ENCODE measurements at places on chromosomes 1 and 21.

DNA sequence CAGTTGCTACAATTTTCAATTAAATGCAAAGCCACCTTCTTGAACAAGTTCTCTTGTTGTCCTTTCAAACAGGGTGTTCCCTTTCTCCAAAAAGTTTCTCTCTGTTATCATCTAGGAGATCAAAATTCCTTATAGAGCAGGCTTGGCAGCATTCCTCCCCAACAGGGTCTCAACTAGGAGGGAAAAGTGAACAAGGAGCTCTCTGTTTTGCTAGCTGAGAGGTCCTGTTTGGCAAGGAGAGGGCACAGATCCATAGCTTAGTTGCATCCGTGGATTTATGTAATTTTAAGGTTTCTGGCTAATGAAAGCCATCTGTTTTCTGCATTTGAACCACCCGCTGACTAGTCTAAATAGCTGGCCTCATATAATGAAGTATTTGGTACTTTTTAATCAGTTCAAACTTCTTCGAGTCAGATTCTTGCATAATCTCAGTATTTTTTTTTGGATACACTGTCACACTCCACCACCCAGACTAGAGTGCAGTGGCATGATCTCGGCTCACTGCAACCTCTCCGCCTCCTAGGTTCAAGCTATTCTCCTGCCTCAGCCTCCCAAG is 54.0 kb downstream of the APP start:
- peak; percentile 50 for DNase-seq

DNA sequence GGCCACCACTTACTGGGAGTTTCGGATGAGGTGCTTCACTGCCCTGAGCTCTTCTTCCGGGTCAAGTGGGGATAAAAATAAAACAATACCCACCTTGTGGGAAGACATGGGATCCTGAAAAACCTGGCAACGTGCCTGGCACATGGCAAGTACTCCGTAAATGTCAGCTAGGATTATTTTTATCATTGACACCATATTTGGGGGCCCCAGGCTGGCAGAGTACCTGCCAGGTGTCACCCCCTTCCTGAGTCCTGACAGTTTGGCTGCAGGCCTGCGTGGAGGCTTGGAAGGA is 9.2 kb upstream of the EPHA2 start:
- DNase-seq: no peak

- DNase-seq: no peak
These were observed 6.3 kb downstream of the SLAMF1 start for GRCh38 chr1:160640359-160641123.

GRCh38 chr1:86633921-86634320 is 70.5 kb upstream of the SH3GLB1 start:
- DNase-seq: no peak

DNA sequence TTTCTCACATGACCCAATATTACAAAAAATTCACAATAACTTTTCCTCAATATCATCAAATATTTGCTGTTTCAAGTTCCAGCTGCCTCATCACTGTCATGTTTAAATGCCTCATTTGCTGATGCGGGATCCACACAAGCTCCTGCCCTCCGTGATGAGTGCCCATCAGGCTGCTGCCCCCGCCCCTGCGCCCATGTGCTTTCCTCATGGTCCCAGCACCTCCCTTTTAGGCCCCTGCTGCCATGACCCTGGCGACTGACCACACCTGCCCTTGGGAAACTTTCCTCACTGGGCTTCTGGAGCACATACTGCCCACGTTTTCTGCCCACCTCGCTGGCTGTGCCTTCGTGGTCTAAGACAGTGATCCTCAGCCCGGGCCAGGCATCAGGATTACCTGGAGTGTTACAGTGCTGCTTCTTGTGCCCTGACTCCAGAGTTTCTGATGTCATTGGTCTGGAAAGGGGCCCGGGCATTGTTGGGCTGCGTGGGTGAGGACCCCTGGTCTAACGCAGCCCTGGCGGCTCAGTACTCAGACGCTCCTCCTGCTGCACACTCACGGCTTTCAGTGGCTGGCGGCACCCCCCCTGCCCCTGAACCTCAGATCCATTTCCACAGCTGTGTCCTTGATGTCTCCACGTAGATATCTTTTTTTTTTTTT is 20.5 kb downstream of the PLEKHM2 start:
- DNase-seq: no peak

DNA sequence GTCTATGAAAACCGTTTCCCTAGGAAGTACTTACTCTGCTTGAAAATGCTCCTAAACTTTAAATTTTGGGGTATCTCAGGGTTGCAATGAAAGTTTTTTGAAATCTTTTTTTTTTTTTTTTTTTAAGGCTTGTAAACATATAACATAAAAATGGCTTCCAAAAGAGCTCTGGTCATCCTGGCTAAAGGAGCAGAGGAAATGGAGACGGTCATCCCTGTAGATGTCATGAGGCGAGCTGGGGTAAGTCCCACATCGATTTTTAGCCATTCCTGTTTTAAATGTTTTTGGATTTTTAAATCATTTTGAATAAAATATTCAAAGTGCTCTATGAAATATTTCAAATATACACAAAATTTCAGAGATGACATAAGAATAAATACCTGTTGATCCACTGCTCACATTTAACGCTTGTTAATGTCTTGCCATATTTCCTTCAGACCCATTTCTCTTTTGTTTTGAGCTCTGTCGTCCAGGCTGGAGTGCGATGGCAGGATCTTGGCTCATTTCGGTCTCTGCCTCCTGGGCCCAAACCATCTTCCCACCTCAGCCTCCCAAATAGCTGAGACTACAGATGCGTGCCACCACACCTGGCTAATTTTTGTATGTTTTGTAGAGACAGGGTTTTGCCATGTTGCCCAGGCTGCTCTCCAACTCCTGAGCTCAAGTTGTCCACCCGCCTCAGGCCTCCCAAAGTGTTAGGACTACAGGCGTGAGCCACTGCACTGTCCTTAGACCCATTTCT is 1.3 kb downstream of the PARK7 start:
- DNase-seq: no peak

DNA sequence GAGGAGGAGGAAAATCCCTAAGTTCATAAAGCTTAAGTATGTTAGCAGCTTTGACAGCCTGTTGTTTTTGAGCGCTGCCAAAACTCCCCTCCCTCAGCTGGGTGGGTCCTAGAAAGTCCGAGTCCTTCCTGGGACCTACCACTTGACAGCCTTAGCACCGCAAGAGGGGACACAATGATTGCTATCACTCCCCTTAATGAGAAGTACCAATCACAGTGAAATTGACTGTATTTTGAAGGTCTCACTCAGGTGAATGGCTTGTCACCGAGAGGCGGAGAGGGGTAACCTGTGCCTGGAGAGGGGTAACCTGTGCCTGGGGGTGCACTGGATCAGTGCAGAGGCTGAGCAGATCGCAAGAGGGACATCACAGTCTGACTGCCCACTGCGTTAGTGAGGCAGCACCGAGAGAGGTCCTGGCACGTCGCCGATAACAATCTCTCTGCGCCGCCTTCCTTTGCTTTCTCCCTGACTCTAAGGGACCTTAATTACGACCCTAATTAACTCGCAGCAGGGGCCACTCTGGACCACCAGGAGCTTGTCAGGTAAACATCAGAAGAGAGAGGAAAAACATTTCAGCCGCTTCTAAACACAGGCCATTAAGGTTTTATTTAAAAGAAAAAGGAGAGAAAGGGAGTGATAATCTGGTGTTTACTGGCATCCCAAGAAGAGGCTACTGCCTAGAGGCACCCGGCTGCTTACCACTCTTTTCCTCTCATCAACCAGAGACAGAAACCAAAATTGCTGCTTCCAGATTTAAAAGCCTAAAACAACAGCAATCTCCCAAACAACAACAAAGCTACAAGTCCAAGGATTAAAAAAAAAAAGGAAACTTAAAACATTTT is 25.7 kb upstream of the KCNK1 start:
- DNase-seq: no peak

DNA sequence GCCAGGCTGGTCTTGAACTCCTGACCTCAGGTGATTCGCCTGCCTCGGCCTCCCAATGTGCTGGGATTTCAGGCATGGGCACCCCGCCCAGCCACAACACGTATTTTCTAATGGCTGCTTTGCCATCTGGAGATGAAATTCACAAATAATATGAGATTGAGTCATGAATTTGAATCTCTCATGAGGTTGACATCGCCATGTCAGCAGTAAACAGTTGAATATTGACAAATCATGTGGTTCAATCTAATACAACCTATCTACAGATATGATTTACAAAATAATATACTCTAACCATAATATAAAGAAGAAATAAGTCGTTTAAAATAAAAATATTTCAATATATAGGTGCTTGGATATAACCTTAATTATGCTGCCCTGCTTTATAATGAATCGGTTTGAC is 42.1 kb downstream of the MYOM3 start:
- no peak for DNase-seq

GRCh38 chr1:76298399-76298798 is 223.9 kb downstream of the ST6GALNAC3 start:
- DNase-seq: no peak

- no peak for DNase-seq
These were observed 11.1 kb downstream of the VSIG8 start for GRCh38 chr1:159851407-159851806.

DNA sequence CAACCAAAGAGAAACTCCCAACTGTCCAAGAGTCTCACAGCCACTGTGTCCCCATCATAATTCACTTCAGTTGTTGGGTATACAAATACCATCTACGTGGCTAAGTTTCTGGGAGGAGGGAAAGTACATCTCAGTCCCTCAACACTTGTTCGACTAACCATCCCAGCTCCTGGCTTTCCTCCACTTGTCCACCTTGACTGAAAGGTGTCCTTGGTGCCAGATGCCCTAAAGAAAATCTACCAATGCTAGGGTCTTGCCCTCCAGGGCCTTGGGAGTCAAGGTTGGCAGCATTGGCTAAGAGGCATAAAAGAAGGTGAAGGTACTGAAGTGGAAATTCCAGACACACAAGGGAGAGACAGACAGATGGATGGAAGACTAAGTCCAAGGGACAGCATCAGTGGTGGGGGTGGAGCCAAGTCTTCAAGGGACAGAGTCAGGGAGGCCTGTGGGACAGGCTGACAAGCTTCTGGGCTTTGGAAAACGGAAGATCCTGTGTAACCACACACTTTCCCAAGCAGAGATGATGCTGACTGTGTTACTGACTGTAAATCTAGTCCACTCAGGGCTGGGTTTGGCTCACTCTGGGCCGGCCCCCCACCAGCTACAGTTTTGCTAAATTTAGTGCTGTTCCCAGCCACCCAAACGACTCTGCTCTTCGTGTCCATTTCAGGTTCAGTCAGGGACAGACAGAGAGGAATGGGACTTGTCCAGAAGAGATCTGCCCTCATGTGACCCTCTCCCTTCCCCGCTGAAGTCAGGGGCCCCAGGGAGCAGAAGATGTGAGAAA is 60.1 kb downstream of the CD34 start:
- no peak for DNase-seq

DNA sequence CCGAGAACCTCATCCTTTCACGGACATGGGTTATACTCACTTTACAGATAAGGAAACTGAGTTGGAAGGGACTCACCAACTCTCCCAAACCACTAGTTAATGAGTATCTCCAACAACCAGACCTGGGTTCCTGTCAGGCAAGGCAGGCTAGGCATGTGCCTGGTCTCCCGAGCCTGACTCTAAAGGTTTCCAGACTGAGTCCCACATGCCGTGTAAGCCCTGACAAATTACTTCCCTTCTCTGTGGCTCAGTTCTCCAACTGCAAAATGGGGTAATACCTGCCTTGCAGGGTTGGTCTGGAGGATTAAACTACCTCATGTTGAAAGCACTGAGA is 34.3 kb downstream of the SSBP3 start:
- DNase-seq: no peak

DNA sequence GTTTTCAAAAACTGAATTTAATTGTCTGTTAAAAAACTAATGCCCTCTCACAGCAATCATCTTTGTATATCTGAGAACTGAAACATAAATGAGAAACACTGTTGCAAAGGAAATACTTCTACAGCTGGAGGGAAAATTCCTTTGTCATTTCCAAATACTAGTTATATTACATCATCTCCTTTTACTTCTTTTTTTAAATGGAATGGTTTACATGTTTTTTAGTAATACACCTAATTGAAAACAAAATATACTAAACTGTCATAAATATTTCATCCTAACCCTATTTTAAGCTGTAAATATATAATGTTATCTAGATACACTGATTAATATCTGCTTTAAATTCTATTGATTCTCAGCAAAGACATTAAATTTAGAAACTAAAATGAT is 19.1 kb downstream of the CDC42BPA start:
- DNase-seq: no peak

DNA sequence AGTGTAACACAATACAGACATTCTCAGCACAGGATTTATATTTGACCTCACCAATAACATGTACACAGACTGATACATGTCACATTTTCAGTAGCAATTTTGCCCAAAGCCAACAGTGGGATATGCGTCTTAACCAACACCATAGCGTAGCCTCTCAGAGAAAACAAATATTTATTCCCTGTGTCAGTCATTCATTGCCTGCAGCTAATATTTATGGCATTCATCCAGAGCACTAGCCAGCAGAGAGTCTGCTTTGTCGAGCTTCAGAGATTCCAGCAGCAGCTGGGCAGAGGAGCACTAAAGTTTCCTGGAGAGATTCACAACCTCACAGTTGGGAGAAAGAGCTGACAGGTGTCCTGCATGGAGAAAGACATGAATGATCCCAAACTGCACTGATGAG is 400.7 kb upstream of the DAB1 start:
- DNase-seq: no peak

- DNase-seq: no peak
These were observed 1.7 kb upstream of the VWA1 start for GRCh38 chr1:1433804-1434130.

DNA sequence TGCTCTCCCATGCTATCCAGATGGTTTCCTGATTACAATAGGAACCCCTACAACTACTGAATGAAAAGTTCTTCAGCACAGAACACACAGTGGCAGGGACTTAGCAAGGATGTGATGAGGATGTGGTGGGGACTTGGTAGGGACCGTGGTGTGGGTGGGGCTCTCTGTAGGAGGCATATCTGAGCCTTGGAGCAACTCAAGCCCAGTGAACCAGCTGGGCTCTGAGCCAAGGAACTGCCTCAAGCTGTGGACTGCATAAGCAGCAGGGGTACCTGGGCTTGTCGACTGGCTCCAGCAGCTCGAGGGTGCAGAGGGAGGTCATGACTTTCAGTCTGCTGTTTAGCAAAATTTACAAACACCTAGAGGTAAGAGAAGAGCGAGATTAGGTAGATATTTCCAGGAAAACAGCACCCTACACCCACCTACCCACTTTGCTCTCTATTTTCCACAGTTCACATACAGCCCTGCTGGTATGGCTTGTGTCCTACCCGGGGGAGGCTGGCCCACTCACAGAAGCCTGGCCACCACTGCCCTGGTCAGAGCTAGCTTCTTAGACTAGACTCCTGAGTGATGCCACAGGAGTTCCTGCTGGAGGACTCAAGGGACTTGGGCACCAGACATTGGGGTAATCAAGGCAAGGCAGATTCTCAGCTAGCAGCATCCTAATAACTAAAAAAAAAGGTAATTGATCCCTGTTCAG is 86.8 kb upstream of the GCLM start:
- no peak for DNase-seq

DNA sequence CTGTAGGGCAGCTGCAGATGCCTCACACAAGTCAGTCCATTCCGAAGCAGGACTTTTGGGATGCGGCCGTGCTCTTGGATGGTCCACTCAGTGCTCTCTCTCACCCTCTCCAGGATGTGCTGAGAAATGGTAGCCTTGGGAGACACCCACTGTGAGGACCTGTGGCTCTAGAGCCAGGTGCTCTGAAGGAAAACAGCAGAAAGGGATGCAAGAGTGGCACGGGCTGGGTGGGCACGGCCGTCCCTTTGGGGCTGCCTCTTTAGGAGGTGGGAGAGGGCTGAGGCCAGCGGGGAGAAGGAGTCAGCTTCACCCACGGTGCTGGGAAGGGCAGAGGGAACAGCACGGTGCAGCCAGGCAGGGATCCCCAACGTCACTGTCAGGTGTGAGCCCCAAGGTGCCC is 106.1 kb downstream of the RIPK4 start:
- no peak for DNase-seq

- DNase-seq: no peak
These were observed 39.3 kb upstream of the EYA3 start for GRCh38 chr1:28127617-28128257.
